ENCODE measurements at places on chromosomes 5 and 9. TPM values are rescaled to one million over a fixed set of nuclear protein-coding genes. Genes with fewer than 3 reads are reported as not detected.

CCL21 gene
- total RNA-seq, result not detected

GLDC gene
- total RNA-seq, result 0.34 TPM

ADGRV1 gene
- total RNA-seq, result 0.17 TPM

ZBTB26 gene
- total RNA-seq, result 2.5 TPM

SPINK7 gene
- not detected for total RNA-seq

CCDC152 gene
- total RNA-seq, result 4.0 TPM

IFNA2 gene
- total RNA-seq, result not detected

PCDHGA4 gene
- 1.0 TPM for total RNA-seq

ROR2 gene
- total RNA-seq, result 16.5 TPM

CXCL14 gene
- total RNA-seq, result not detected

GABBR2 gene
- 4.0 TPM for total RNA-seq

ADRA1B gene
- 2.4 TPM for total RNA-seq

CDX1 gene
- total RNA-seq, result not detected

ERMP1 gene
- total RNA-seq, result 5.0 TPM

UBE2B gene
- total RNA-seq, result 13.1 TPM

CKMT2 gene
- total RNA-seq, result 1.0 TPM

Measured in bronchus fibroblast of lung (primary cell).